ENCODE measurements at places on chromosomes 5 and 9.

DNA sequence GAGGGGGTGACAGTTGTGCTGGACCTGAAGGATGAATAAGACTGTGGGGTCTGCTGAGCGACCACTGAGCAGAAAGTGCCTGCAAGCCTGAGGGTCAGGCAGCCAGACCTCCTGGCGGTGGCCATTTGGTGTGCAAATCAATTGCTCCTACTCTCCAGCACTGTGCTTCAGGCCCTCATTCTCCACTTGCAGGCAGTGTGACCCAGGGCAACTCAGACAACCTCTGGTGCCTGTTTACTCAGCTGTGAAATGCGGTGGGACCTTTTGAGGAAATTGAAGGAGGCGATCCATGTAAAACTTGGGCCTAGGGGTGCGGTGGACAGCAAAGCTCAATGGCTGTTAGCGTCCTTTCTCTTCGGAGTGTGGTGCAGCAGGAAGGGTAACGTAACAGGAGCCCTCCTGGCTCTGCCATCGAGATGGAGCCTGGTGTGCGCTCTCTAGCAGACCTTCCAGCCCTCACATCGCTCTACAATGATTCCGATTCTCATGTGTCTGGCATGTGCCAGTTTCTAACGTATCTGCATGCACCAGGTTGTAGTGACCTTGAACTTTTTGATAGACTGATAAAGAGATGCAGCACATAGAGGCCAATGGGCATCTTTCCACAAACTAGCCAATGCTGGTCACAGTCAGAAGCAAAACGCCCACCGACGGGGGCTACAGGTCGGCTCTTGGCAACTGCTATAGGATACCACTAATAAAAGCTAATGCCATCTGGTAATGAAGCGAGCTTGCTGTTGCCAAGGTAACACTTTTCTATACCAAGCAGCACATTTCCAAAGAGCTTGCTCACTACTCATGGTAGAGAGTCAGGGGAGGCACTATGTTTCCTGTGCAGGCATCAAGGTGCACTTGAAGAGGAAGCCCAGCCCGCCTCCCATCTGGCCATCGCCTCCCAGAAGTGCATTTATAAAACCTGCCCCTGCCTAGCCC is 159.7 kb upstream of the RAPGEF1 start:
- peak; percentile 54 for DNase-seq

- no peak for DNase-seq
Measured at GRCh38 chr5:158773161-158773560, 326.6 kb downstream of the EBF1 start.

- no peak for DNase-seq
Measured at GRCh38 chr5:132470596-132470995, 20.0 kb downstream of the IRF1 start.

DNA sequence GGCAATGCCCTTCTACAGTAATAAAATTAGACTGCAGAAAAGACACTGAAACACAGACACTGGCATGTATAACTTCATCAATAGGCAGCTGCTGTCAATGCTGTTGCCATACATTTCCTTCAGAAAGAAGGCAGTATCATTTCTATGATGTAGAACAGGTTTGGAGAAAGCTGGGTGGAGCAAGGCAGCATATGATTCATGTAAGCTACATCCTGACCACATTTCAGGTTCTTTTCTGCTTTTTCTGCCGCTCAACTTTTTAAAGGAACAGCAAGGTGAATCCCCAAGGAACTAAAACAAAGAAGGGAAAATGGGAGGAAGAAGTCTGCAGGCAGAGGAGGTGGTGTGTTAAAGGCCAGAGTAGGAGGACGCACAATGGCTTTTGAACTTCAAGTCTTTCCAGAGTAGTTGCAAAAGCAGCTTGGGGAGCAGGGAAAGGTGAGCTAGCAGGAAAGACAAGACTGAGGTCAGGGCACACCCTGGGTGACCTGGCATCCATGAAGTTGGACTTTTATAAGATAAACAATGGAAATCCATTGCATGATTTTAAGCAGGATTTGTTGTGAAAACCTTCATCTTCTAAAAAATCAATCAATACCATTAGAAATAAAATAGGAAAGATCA is 142.1 kb downstream of the MED10 start:
- no peak for DNase-seq

DNA sequence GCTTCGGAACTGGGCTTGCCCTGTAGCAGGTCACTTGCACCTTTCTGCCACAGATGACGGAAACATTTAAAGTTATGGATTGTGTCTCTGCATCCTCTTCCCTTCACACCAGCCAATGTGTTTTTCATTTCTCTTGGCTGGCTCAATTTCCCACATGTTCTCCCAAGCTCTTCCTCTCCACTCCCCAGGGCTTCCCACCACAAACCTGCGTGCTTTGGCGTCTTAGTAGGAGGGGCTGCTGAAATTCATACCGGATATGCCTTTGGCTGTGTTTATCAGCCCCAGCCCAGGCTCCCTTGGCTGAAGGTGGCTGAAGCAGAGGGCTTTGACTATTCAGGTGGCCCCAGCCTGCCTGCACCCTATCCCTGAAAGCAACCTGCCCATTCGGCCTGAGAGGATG is 32.1 kb downstream of the ADRB2 start:
- no peak for DNase-seq

- DNase-seq, result no peak
Measured at GRCh38 chr5:179863449-179864085, 5.0 kb upstream of the MRNIP start.

- no peak for DNase-seq
Measured at GRCh38 chr5:77641397-77641943, 3.0 kb upstream of the OTP start.

Data from NCI-H510A treated with DMSO at 0.1 percent for 48 hours (cell line).